Endodermal cell (in vitro differentiated cells): ENCODE measurements at places on chromosomes 11 and 22.

DNA sequence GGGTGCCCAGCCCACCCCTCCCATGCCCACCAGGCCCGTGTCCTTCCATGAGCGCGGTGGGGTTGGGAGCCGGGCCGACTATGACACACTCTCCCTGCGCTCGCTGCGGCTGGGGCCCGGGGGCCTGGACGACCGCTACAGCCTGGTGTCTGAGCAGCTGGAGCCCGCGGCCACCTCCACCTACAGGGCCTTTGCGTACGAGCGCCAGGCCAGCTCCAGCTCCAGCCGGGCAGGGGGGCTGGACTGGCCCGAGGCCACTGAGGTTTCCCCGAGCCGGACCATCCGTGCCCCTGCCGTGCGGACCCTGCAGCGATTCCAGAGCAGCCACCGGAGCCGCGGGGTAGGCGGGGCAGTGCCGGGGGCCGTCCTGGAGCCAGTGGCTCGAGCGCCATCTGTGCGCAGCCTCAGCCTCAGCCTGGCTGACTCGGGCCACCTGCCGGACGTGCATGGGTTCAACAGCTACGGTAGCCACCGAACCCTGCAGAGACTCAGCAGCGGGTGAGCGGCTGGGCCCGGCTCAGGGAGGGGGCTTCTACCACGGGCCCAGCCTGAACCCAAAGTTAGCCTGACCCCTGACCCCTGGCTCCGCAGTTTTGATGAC, 3.0 kb downstream of the PKP3 start:
- DNase-seq = no peak

DNA sequence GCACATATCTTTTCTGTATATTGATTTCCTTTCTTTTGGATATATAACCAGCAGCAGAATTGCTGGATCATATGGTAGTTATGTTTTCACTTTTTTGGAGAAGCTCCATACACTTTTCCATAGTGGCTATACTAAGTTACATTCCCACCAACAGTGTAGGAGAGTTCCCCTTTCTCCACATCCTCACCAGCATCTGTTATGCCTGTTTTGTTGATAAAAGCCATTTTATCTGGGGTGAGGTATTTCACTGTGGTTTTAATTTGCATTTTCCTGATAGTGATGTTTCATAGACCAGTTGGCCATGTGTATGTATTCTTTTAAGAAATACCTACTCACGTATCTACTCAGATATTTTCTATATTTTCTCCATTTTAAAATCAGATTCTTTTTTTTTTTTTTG, 419.3 kb upstream of the FAT3 start:
- DNase-seq = no peak

- no peak for DNase-seq
Measured at GRCh38 chr22:40951795-40952605, 822 bp downstream of the RBX1 start.

GRCh38 chr11:72586321-72587090, 87.7 kb downstream of the PDE2A start:
- DNase-seq = no peak

- peak; percentile 17 for DNase-seq
Measured at GRCh38 chr11:117916956-117917355, 12.2 kb downstream of the TMPRSS13 start.

GRCh38 chr11:106524436-106524835, 447.0 kb downstream of the AASDHPPT start:
- DNase-seq = no peak

GRCh38 chr11:27717801-27718229, 17.6 kb upstream of the BDNF start:
- no peak for DNase-seq

- no peak for DNase-seq
Measured at GRCh38 chr11:15690320-15690719, 575.6 kb downstream of the INSC start.

- no peak for DNase-seq
Measured at GRCh38 chr11:34259087-34259486, 98.7 kb downstream of the ABTB2 start.

GRCh38 chr22:47616396-47617020, 854.1 kb downstream of the TBC1D22A start:
- peak; percentile 17 for DNase-seq

DNA sequence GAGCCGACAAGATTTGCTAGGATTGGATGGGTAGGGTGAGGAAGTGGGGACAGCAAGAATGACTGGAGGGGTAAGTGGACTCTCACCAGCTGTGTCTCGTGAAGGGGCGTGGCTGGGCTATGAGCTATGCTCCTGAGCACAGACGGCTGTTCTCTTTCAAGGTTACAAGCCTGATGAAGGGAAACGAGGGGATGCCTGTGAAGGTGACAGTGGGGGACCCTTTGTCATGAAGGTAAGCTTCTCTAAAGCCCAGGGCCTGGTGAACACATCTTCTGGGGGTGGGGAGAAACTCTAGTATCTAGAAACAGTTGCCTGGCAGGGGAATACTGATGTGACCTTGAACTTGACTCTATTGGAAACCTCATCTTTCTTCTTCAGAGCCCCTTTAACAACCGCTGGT, 19.9 kb downstream of the F2 start:
- no peak for DNase-seq

GRCh38 chr22:49153921-49154320, 673.8 kb downstream of the BRD1 start:
- no peak for DNase-seq

- DNase-seq = no peak
Measured at GRCh38 chr11:78376858-78377257, 40.8 kb downstream of the GAB2 start.

DNA sequence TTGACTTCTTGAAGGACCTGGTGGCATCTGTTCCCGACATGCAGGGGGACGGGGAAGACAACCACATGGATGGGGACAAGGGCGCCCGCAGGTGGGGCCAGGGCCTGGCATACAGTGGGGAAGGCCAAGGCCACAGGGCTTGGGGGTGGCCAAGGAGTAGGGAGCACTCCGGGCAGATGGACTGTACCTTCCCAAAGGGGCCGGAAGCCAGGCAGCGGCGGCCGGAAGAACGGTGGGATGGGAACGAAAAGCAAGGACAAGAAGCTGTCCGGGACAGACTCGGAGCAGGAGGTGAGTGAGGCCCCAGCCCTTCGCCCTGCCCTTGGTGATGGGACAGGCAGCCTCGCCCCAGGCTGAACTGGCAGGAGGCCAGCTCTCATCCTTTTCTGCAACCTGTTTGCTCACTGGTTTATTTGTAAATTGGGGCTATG, 1.2 kb downstream of the DRAP1 start:
- DNase-seq = no peak

DNA sequence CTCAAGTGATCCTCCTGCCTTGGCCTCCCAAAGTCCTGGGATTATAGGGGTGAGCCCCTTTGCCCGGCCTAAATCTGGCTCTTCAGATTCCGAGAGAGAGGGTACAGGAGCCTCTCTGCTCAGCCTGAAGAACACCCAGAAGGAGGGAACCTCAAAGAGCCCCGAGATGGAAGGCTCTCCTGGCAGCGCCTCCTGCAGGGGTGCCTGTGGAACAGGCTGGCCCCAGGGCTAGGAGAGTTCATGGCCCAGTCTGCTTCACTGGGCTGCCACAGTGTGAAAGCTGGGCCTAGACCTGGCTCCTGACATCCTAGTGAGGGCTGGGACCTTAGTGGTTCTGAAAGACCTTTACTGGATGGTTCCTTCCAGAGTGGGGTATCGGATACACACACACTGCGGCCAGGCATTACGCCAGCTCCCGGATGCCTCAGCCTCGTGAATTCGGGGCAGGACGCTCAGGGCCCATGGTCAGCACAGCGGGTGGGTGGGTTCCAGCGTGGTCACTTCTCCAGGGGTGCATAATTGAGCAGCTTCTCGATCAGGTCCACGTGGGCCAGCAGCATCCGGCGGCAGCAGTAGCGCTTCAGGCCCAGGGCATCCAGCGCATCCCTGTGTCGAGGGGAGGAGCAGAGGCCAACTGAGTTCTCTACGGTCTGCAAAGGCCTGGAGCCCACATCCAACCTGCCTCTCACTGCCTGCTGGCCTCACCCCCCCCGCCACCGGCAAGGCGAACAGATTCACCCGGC, 2.3 kb downstream of the POLR2L start:
- DNase-seq = no peak

DNA sequence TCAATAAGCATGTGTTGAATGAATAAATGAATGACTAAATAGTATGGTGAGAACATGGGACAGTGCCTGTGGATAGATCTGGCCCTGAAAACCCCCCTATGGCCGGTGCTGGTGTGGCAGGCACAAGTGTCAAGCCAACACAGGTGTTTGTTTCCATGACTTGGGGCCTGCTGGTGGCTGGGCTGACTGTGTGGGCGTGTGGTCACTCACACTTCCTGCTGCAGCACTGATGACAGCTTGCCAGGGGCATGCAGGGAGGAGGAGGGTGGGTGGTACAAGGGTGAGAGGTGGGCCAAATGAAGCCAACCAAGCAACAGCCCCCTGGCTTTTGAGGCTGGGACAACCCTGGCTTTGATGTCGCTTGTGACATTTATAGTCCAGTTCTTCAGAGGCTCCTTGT, 30.3 kb upstream of the ABCC8 start:
- no peak for DNase-seq

DNA sequence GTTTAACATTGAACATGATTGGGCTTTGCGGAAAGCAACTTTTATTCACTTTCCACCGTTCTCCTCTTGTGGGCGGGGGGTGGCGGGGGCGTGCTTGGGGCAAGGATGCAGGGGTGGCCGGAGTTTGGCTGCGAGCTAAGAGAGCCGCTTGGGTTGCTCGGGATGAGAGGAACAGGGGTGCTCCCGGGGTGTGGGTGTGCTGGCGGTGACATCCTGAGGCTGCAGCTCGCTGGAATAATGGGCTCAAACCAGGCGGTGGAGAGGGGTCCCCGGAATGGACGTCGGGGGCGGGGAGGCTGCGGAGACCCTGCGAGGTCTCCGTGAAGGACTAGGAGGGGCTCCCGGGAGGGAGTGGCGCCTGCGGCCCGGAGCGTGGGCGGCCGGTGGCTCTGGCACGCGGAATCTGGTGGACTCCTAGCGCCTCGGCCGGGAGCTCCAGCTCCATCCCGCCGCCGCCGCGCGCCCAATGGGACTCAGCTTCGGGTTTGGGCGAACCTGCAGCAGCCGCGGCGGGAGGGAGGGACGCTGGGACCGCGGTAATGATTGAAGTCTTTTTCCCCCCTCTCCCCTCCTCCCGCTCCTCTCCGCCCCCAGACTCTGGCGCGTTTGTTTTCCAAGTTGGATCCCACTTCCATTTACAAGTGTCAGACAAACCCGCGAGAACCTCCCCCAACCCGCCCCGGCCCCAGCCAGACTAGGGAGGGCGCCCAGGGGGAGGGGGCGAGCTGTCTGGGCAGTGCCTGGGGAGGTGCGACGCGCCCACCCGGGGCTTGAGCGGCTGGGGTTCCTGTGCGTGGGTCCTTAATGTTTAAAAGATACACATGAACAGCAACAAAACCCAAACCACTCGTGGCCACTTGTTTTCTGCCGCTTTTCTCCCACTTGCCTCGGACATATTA, 2.0 kb downstream of the FAT3 start:
- DNase-seq = peak; percentile 94

DNA sequence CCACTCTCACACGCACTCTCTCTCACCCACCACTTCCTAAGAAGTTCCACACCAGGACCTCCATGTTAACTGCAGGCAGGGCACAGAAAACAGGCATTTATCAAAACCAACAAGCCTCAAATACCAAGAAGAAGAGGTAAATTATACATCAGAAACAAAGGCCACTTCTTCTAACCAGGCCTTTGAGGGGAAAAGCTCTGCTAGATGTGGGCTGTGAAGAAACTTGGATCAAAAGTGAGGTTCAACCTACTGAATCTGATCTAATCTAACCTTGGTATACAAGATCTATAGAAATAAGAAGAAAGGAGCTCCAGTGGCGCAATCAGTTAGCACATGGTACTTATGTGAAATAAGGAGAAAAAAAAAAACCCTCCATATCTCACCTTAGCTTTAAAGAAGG, 91.9 kb downstream of the FAM168A start:
- DNase-seq = no peak

GRCh38 chr11:35321111-35321510, 98.2 kb downstream of the SLC1A2 start:
- no peak for DNase-seq

- peak; percentile 93 for DNase-seq
Measured at GRCh38 chr22:44752285-44753188, at the start of gene ARHGAP8. TSS of gene ARHGAP8 (plus strand) at chr22:44752575. CDS start at chr22:44786528, 33,953 bp downstream.

- no peak for DNase-seq
Measured at GRCh38 chr11:3817181-3817800, 8.9 kb downstream of the PGAP2 start.

DNA sequence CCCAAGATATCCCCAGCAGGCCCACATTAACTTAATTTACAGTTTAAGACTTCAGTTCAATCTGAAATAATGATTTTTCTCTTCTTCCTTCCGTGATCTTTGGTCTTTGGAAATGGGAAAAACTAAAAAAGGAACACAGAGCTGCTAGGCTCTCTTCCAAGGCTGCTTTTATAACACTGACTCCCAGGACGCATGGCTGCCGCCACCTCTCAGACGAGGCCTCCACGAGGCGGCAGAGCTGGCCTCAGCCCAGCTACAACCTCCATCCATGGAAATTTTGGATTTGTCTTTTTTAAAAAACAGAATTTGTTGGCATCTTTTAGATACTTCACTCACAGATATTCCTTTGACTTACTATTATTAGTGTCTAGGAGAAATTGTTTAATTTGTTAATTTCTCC, 385.5 kb upstream of the SYN3 start:
- no peak for DNase-seq

DNA sequence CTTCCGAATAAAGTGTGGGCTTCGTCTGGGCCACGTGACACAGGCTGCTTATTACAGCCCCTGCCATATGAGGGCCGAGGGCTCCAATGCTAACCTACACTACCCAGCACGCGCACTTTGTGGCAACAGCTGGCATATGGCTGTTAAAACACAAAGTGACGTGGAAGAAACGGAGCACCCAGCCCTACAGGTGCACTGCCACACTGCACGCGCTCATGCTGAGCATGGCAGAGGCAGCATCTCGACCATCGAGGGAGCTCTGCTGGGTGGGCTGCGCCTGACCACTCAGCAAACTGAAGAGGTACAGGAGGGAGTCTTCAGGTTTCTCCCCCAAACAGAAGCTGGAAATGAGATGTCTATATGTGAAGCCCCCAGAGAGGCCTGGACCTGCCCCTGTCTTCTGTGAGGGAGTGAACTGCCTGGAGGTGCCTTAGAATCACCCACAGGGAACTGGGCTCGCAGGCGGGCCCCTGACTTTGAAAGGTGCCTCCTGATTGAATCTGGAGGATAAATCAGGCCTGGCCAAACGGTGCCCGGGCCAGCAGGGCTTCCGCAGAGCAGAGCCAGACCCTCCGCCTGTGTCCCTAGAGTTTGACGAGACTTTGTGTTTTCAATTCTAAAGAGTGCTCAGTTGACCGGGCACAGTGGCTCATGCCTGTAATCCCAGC, 18.3 kb downstream of the TSSC4 start:
- no peak for DNase-seq
